ENCODE measurements at places on chromosomes 7 and 10.
A peak's percentile ranks its signal among the peaks of the same experiment; 100 is the strongest.

- no peak for DNase-seq
These were observed 77.5 kb upstream of the CXCL12 start for GRCh38 chr10:44462338-44462914.

GRCh38 chr7:78562191-78562590 is 763.6 kb downstream of the PHTF2 start:
- no peak for DNase-seq

DNA sequence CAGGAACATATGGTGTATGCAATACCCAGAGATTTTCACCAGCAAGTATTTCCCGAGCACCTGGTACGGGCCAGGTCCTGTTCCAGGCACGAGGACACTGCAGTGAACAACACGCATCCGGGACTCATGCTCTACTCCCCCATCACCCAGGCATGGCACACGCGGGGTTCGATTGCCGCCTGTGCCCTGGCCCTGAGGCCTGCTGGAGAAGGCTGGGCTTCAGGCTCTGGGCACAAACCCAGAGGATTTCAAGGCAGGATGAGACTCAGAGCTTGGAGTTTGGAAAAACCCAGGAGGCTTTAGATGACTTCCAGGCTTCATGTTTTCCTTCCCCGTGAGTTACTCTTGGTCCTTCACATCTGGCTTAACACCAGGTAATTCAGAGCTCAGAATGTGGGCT is 143.5 kb downstream of the NEURL1 start:
- no peak for DNase-seq

DNA sequence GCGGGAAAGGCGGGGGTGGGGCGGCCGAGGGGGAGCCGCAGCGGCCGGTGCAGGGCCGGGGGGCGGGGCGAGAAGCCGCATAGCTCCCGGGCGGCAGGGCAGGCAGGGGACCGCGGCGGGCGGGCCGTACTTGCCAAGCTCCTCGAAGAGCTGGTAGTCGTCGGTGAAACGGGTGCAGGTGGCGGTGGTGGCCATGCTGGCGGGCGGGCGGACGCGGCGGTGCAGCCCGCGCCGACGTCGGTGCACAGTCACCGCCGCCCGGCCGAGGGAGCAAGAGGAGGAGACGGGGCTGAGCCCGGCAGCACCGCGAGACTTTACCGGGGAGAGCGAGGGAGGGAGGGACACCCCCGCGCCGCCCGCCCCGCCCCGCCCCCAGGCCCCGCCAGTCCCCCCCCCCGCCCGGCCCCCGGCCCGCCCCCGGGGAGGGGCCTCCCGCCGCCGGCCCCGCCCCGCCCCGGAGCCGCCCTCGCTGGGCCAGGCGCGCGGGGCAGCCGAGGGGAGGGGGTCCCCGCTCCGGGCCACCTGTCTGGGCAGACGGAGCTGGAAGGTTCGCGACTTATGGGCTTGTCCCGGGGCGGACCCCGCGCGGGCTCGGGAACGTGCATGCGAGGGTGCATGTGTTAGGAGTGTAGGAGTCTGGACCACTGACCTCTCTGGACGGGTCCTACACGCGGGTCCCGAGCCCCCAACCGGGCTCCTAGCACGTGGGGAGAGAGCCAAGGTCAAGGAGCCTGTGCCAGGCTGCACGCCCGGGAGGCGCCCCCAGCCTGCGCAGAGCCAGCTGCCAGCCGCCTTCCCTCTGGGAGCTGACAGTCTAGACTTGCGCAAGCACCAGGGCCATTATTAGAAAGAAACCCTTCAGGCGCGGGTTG is at the start of gene CAMK2G:
TSS of gene CAMK2G (minus strand) at position 289 of the 872 bp plus-strand sequence. CDS start at position 195, 94 bp downstream.
- peak; percentile 89 for DNase-seq

GRCh38 chr7:129053938-129054437 is 923 bp downstream of the TNPO3 start:
- DNase-seq = no peak

DNA sequence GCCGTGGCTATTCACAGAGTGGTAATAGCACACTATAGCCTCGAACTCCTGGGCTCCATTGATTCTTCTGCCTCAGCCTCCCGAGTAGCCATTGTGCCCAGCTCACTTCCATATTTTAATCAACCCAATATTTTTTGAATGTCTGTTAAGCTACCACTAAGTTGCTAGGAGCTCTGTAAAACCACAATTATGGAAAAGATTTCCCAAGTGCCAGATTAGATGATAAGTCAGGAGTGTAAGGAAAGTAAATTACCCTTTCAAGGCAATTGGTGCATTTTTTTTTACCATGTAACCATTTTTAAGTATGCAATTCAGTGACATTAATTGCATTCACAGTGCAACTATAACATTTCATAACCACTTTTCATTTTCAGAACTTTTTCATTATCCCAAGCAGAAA is 87.5 kb upstream of the GATAD1 start:
- DNase-seq = no peak

DNA sequence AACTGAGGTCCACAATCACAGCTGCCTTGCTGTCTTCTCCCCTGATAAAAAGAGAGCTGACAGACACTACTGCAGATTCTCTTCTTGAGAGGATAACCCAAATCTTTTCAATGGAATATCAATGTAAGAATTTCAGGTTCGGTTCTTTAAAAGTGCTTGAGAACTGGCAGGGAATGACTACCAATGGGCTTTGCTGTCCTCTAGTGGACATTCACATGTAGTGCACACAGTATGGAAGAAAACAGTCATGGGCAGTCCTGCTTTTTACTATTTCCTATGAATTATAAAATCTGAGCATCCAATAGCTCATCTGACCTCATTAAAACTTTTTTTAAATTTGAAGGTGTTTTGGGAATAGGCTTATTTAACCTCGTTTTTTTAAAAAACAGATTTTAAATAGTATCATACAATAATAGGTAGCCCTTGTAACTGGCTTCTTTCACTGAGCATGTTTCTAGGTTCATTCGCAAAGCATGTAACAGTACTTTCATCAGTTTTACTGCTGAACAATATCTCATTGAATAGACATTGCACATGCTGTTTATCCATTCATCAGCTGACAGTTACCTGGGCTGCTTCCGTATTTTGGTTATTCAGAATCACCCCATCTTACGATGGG is 18.3 kb downstream of the FZD9 start:
- no peak for DNase-seq

- no peak for DNase-seq
These were observed 9.2 kb downstream of the LAMB4 start for GRCh38 chr7:108120933-108121332.

DNA sequence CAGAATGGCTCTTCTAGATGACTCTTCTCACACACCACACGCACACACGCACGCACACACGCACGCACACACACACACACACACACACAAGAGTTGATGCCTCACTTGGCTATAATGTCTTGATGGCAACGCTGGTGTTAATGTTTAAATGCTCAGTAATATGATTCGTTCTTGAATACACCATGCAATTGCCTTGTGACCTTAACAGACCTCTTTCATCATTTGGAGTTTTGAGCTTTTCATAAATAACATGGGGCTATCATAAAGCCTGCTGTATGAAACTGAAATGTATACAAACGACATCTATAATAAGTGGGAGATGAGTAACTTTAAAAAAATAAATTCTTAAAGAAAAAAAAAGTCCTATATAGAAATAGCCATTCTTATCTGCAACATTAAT is 8.2 kb downstream of the JCAD start:
- no peak for DNase-seq

- DNase-seq = no peak
These were observed 119.1 kb downstream of the PFKFB3 start for GRCh38 chr10:6321880-6322279.

GRCh38 chr10:121608469-121609190 is 10.4 kb upstream of the FGFR2 start:
- DNase-seq = peak; percentile 66

- DNase-seq = peak; percentile 73
These were observed 15.8 kb downstream of the DNMBP start for GRCh38 chr10:99993701-99994689.

DNA sequence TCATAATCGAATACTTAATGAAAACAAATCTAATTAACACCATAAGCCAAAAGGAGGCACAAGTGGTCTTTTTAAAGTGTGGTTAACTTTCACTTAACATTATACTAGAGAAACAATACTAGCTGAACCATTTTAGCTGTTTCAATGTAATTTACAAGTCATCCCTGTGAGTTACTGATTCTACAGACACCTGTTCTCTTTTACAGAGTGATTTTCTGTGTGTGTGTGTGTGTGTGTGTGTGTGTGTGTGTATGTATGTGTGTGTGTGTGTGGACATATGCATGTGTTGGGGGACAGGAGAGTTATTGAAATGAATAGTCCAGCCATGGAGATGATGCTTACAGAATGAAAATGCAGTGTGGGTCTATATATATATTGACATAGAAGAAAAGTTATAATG is 200.2 kb downstream of the DNAJC1 start:
- DNase-seq = no peak

DNA sequence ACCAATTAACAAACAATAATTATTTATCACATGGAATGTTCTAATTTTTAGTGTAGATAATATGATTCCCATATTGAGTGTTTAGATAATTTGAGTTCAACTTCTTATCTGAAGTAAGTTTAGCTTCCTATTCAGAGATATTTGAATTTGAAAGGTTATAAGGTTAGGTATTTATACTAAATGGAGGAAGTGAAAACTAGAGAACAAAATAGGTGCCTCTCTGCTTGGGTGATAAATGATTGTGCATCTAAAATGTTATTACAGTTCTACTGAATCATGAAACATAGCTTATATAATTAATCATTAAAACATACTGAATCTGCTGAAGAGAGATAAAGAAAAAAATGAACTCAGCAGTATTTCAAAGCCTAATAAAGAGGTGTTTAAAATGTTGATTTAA is 1174.3 kb downstream of the XPNPEP1 start:
- no peak for DNase-seq

DNA sequence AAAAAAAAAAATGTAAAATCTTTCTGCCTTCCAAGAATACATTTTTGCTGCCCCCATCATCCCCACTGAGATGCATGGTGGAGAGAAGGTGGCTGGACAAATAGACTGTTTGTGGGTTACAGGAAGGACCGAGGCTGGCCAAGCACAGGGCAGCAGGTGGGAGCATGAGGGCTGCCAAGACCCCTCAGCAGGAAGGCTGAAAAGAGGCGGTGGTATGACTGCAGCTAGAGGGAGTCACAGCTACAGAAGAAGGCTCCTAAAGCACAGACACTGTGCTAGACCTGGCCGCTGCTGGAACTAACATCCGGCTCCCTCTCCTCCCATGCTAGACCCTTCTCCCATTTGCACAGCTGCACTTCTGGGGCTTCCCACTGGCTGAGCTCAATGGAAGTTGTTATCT is 289.6 kb downstream of the TCERG1L start:
- no peak for DNase-seq

GRCh38 chr10:79483948-79484347 is 28.4 kb upstream of the EIF5AL1 start:
- peak; percentile 67 for DNase-seq

DNA sequence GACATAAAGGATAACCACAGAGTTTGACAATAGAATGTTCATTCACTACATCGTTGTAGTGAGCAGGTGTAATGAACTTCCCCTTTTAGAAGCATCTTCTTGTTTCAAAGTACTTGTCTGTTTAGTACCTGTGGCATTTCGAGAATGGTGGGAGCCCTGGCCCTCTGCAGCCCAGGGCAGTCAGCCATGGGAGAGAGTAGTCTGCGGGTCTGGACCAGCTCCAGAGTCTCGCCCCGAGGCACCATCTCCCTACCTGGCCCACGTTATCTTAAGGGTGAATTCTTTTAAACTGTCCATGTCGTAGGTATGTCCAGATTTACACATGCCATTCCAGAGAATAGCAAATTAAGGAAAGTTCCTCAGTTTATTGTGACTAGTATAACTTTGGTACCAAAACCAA is 99.7 kb downstream of the BMPR1A start:
- DNase-seq = no peak

DNA sequence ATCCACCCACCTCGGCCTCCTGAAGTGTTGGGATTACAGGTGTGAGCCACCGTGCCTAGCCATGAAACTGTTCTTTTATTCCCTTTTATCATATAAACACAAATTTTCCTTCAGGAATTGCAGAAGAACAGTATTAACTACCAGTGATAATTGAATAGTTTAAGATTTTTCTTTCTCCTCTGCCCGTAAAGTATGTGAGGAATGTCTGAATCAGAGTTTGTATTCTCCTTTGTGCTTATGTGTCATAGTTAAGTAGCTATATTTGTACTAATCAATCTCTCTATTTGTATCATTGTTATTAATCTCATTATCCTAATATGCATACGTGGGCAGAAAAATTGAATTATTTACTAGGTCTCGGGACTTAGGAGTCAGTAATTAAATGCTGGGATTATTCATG is 83.6 kb downstream of the ZNF277 start:
- DNase-seq = no peak

DNA sequence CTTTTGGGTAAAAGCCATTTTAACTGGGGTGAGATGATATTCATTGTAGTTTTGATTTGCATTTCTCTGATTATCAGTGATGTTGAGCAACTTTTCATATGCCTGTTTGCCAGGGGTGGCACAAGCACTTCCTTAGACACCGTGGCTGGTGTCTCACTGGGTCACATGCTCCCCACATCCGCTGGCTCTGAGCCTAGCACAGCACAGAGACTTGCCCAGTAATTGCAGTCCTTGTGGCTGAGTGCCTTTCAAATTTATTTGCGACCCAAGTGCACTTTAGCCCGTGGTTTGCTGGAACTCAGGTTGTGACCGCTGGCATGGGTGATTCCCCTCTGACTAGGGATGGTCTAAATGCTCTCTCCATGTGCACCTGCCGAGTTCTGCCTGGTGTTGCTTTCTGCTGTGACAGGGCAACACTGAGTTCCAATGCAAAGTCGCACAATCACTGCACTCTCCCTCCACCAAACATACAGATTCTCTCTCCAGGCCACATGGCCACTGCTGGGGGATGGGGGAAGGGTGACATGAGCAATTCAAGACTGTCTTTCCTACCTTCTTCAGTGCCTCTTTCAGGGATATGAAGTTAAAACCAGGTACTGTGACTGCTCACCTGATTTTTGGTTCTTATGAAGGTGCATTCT is 66.5 kb downstream of the ZNF277 start:
- DNase-seq = no peak

DNA sequence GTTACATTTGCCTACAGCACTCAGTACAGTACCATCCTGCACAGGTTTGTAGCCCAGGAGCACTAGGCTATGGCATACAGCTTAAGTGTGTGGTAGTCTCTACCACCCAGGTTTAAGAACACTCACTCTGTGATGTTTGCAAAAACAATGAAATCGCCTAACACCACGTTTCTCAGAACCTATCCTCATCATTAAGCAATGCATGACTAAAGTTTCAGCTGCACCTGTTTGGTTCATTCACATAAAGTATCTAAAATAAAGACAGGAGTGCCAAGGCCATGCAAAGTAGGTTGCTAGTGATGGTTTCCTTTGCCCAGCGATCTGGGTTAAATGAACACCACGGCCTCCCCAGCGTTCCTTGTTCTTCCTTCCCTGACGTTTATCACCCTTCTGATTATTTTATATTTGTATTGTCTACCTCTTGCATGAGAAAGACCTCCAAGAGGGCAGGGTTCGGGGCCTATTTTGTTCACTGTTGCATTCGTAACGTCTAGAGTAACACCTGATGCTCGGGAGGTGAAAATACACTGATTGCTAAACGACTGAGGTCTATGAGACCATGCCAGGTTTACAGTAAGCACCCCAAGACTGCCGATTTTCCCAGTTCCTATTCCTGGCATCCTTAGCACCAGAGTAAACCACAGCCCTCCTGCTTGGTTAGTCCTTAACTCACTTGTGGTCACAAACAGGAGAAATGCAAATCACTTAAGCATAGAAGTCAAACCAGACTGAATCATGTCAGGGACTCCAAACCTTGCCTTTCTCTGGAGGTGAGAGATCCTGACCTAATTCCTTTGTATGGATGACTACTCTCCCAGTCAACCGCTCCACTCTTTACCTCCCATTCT is 204.1 kb upstream of the NFE2L3 start:
- DNase-seq = no peak

- no peak for DNase-seq
These were observed 478.1 kb downstream of the PTPRN2 start for GRCh38 chr7:158109364-158110033.

GRCh38 chr7:95412075-95412474 is 15.9 kb upstream of the PON3 start:
- DNase-seq = no peak
